ENCODE measurements at places on chromosomes 3 and 15. TPM values are rescaled to one million over a fixed set of nuclear protein-coding genes. Genes with fewer than 3 reads are reported as not detected.

Gene THAP10
- total RNA-seq, result not detected

Gene P3H2
- not detected for total RNA-seq

Gene ANP32A
- 177 TPM for total RNA-seq

Gene HAPLN3
- 80.8 TPM for total RNA-seq

Gene TRIM59
- 40.7 TPM for total RNA-seq

Gene GPR62
- total RNA-seq, result not detected

Gene RHCG
- not detected for total RNA-seq

Gene TM4SF18
- not detected for total RNA-seq

Gene NPAP1
- total RNA-seq, result not detected

Gene ZBTB11
- total RNA-seq, result 35.3 TPM

Gene CPEB1
- 0.58 TPM for total RNA-seq

Gene LEKR1
- total RNA-seq, result 1.3 TPM

Gene ASB14
- total RNA-seq, result not detected

Gene SLC28A2
- not detected for total RNA-seq

Gene BTBD1
- total RNA-seq, result 56.3 TPM

Gene HTR3E
- not detected for total RNA-seq

Gene PLA2G4E
- not detected for total RNA-seq

Gene EPHA6
- not detected for total RNA-seq

Gene GPR149
- total RNA-seq, result not detected

Gene SLC22A13
- 0.57 TPM for total RNA-seq

Data from activated naive CD8-positive, alpha-beta T cell treated with anti-CD3 and anti-CD28 coated beads, Interleukin-2, amount 10 ng/mL, durations not matched to agents 7 days and 5 days (primary cell).